ENCODE measurements at places on chromosomes 7 and 10.

DNA sequence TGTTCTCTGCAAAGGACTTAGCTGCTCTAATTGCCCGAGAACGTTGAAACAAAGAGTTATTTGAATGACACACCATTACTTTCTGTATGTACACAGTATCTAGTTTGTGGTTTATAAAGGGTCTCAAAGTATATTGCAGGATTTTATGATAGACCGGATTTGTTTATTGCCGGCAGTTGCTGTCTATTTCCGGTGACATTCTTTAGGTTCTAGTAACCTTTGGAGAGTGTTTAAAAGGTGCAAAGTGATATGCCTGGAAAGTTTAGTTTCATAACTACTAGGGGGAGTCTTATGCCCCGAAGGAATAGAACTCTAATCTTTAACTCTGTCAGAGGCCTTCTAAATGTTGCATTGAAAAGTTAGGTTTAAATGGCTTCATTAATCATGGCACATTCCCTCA is 63.8 kb downstream of the PAPSS2 start:
- DNase-seq, result no peak

DNA sequence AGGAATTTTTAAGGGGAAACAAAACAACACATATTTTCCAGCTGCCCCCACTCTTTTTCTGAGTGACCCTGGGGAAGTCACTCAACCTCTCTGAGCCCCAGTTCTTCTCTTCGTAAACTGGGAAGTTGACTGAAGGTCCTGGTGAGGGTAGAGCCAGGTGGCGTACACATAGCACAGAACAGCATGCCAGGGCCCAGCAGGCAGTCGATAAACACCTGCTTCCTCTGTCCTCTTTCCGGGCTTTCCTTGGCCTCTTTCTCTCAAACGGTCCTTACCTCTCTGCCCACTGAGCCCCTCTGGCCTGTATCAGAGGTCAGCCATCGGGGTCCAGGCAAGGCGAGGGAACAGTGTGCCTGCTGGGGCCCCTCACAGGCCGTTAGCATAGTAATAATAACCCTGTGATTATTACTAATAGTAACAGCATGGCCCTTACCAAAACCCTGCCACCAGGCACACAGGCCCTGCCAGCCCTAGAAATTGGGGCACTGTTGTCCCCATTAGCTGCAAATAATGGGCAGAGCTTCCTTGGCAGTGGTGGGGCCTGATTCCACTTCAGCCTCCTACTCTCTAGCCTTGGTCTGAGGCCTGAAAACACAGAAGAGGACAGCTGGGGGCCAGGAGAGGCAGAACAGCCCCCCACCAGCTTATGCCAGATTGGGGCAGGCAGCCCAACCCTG is 37.3 kb upstream of the SLC29A3 start:
- no peak for DNase-seq

DNA sequence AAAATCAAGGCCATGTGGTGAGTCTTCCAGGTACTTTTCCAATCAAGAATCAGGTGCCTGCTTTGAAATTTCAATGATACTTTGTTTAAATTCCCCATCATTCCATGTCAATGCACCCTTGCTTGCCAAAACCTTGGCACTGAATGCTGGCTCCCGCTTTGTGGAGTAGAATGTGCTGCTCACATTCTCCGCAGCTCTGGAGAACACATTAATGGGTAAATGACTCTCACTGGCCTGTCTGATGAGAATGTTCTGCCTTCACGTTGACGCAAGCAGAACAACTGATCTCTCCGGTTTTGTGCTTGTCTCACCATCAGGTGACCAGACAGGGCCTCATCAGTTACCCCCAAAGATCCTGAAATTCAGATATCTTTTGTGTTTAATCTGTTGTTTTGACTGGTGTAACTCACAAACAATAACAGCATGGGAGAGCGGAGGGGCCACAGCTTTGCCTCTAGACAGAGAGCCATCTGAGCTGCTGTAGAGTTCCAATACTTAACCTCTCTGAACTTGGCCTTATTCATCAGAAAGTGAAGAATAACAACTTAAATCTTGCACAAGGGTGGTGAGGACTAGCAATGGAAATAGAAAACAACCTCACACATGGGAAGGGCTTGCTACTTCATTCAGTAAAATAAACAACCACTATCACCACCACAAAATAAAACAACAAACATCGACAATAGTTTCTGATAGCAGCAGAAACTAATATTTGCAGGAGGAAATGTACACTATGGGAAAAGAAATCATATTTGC is 276.9 kb upstream of the IGFBP3 start:
- no peak for DNase-seq

DNA sequence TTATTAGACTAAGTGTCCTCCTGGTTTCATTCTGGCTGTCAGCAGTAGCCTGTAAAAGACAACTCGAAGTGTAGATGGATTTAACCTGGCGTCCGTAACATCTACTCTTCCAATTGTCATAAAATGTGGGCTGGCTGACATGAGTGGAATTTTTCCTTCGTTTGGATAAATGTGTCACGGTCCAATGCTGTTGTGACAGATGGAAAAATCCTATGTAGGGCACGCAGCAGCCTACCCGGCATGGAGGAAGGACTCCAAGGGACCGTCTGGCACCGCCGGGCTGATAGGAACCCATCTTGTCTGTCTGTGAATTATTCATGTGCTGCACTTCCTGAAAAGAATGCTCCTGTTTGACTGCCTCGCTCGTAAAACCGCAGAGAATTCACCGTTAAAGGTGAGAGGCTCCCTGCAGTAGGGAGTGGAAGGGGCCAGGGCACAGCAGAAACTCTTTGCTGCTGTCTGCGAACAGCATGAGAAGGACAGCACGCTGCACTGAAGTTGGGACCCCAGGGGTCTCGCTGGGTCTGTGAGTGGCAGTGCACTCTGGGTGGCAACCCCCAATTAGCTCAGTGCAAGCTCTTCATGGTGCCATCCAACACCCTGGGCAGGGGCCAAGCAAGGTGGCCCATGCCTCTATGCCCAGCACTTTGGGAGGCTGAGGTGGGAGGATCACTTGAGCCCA is 1.6 kb upstream of the ORAI2 start:
- DNase-seq, result peak; percentile 54

DNA sequence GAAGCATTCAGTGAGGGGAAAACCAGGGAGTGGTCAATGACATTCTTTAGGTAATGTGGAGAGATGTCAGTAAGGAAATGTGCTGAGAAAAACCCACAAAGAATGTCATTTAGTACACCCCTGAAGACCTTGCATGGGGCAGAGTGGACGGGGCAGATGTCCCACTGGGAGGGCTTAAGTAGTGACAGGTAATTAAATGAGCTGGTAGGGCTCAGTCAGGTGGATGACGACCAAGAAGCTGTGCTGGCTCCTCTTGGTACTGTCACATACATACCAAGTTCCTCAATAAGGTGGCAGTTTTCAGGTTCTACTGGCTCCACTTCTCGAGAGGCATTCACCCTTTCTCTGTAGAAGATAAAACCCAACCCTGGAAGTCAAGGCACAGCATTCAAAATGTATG is 1.8 kb downstream of the PON3 start:
- DNase-seq, result no peak

DNA sequence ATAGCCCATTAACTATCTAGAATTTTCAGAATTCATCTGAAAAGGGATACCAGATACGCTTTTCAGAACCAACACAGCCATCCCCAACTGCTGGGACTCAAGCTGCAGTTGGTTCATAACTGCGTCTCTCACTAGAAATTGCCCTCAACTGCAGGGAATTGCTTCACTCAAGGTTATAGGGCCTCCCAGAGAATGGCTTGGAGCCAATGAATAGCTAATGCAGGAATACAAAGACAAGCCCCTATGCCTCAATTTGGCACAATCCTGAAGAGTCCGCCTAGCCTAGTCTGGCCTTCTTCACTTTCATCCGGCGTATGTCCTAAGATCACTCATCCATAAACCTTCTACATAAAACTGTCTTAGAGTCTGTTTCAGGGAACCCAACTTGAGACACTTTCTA is 164.0 kb downstream of the SKAP2 start:
- no peak for DNase-seq

DNA sequence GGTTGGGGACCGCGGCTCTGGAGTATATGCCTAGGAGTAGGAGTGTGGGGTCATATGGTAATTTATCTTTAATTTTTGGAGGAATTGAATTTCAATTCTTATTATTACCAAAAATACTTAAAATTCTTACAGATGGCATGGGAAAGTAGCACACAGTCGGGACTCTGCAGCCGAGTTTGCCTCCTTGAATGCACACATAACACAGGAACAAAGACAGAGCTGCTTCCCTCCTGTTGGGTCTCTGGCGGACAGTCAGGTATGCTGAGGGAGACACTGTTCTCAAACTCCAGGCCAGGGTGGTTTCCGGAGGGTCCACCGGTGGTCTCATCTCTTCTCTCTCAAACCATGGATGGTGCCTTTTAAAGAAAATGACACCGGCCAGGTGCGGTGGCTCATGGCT is 32.7 kb downstream of the GRIFIN start:
- no peak for DNase-seq

- DNase-seq, result peak; percentile 50
Measured at GRCh38 chr10:21496343-21497176, 28.9 kb downstream of the SKIDA1 start.

DNA sequence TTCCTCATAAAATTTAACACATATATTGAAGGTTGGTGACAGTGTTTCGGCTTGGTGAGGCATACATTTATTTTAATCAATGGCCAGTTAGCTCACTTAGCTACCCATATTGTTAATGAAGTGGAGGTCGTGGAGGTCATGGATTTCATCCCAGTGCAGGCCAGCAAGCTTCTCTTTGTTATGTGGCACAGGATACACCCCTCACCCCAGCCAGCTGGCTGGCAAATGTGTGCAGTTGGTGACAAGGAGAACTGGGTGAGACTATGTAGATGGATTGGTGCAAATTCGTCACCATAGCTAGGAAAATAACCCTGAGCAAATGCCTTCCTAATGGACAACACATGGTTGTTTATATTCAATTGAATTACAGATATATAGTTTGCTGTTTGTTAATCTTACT is 50.5 kb upstream of the FOXP2 start:
- no peak for DNase-seq

GRCh38 chr10:61263518-61263917 is 189.7 kb downstream of the TMEM26 start:
- DNase-seq, result no peak

DNA sequence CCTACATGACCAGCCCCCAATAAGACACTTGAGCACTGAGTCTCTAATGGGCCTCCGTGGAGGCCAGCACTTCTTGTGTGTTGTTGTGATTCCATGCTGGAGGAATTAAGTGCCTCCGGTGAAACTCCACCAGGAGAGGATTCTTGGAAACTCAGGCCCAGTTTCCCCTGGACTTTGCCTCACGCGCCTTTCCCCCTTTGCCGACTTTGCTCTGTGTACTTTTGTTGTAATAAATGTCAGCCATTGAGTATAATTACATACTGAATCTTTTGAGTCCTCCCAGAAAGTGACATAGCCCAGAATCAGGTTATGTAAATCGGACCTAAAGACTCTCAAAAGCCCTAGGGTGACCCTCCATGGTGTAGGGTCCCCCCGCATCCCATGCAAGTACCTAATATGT is 82.4 kb downstream of the DLG5 start:
- no peak for DNase-seq

DNA sequence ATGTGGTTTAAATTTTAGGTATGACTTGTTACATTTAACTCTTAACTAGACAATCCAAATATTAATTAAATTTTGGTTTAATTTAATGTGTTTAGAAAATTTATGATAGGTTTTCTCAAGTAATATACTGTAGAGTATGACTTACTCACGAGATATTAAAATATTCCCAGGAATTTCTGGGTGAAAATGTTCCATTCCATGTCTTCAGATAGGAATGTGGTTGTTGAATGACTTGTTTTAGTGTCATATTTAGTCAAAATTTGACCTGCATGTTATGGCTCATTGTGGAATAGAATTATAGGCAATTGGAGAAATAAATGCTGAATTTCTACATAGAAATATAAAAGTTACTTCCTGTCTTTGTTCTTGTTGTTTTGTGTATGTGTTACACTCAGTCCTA is 46.7 kb downstream of the SHOC2 start:
- DNase-seq, result no peak

- DNase-seq, result no peak
Measured at GRCh38 chr10:22723783-22724182, 9.4 kb upstream of the PIP4K2A start.

DNA sequence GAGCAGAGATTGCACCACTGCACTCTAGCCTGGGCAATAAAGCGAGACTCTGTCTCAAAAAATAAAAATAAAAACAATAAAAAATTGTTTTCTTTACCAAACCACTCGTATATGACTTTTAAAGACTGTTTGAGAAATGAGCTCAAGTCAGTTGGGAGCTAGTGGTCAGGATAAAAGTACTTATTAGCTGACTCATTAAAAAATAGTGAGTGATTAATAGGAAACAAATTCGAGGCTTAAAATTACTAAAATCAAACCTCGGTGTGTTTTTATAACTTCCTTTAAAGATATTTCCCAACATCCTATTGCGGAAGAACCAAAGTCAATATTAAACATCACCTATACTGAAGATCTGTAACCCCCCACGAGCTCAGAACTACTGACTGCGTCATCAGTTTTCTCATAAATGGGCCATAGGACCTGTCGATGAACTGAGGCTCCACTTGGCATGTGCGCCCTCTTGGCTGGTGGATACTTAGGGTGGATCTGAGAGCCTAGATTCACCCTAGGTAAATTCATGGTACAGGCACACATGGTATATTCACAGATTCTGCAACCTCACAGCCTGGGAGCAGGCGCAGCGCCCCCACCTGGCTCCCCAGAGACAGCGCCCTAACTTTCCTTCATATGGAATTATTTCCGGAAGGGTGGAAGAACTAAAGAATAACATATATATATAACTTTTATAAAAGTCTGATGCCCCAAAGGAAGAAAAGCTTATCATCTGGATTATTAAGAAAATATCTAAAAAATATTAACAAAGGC is 9.2 kb downstream of the MKI67 start:
- DNase-seq, result no peak

DNA sequence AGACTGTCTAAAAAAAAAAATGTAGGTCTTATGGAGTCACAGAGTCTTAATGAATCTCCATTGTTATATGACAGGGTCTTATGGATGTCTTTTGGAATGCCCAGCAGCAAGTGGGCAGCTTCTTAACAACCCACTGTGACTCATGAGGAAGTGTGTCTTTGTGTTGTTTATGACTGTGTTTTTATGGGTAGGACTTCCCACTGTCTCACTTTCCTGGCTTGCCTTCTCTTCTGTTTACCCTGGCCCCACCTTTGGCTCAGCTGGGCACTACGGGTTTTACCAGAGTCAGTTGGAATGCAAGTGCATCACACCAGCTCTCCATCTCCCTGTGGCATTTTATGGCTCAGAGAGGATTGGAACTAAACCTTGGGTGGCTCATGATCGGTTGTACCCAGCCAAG is 580.5 kb downstream of the AUTS2 start:
- DNase-seq, result no peak

DNA sequence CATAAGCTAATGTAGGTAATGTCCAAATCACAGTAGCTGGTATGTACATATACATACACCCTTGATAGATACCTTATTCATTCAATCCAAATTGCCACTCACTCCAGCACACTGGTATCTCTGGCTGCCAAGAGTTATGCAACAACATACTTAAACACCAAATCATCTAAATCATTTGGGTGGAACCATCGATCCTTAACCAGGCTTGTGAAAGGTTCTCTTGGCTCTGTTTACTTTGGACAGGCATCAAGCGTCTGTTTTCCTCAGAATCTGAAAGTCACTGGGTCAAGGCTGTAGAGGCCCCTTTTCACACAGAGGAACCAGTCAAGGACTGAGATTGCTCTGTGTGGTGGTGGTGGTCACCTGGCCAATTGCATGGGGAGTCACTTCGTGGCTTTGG is 24.6 kb downstream of the JAZF1 start:
- no peak for DNase-seq
